ENCODE measurements at places on chromosomes 5 and 9. TPM values are rescaled to one million over a fixed set of nuclear protein-coding genes. Genes with fewer than 3 reads are reported as not detected.

DNA sequence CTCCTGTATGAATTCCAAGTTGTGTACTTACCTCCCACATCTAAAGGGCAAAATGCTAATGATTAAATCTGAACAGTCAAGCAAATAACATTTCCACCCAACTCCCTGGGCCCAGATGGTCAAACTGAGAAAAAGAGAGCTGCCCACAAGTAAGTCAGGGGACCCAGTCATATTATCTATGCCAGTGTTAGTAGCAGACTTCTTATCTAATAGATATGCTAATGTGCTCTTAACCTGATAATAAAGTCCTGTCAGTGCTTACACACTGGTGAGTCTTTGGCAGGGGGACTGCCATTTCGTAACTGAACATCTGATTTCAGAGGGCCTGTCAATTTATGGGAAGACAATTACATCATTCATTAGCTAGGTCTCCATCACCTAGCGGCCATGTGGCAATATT lies 292.3 kb upstream of the WWC1 start:
- DNase-seq, result no peak

DNA sequence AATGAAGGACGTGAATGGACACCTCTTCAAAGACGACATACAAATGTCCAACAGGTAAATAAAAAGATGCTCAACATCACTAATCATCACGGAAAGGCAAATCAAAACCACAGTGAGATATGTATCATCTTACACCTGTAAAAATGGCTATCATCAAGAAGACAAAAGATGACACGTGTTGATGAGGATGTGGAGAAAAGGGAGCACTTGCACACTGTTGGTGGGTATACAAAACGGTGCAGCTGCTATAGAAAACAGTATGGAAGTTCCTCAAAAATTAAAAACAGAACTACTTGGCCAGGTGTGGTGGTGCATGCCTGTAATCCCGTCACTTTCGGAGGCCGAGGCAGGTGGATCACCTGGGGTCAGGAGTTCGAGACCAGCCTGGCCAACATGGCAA lies 47.9 kb downstream of the STK10 start:
- no peak for DNase-seq

- no peak for DNase-seq
These were observed 757.5 kb upstream of the CTNND2 start for GRCh38 chr5:12661617-12662370.

DNA sequence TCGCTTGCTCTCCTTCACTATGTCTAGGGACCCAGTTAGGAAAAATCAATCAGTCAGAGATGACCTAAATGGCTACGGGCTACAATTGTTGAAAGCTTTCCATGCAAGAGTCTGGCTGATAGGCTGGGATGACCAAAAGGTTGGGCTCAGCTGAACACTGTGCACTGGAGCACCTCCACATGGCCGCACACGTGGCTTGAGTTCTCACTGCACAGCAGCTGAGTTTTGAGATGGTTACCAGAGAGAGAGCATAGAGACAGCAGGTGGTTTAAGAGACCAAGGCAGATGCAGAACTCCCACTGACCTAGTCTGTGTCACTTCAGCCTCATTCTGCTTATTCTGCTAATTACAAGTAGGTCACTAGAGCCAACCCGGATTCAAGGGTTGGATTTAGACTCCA lies 2354.8 kb upstream of the C9orf72 start:
- DNase-seq, result no peak

GRCh38 chr9:30932226-30932625 lies 1452.2 kb upstream of the ACO1 start:
- DNase-seq, result no peak

DNA sequence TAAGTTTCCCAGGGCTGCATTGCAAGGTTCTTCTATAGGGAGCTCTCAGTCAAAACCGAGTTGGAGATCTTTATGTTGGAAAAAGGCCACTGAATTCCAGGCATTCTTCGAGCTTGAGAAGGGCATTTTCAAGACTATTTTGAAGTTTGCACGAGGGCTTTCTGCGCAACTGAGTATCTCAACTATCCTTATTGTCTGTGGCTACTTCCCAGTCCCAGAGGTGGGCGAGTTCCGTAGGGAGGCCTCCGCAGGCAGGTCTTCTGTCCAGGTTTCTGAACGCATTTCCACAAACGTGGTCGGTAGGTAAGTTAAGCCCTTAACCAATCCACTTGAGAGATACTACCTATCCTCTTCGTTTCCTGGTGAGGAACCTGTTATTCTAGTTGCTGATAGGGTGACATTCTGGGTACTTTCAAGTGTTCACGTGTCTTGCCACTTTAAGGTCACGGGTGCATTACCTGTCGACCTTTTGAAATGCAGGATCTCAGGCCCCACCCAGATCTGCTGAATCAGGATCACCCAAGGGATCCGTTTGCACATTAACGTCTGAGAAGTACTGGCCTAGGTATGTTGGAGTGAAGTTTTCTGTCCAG lies 51.4 kb upstream of the TJP2 start:
- DNase-seq, result no peak

GRCh38 chr5:78041805-78042204 lies 252.7 kb downstream of the AP3B1 start:
- DNase-seq, result no peak

- DNase-seq, result no peak
These were observed 27.0 kb upstream of the FRRS1L start for GRCh38 chr9:109193974-109194556.

GRCh38 chr5:114207615-114208014 lies 154.3 kb upstream of the KCNN2 start:
- DNase-seq, result no peak

DNA sequence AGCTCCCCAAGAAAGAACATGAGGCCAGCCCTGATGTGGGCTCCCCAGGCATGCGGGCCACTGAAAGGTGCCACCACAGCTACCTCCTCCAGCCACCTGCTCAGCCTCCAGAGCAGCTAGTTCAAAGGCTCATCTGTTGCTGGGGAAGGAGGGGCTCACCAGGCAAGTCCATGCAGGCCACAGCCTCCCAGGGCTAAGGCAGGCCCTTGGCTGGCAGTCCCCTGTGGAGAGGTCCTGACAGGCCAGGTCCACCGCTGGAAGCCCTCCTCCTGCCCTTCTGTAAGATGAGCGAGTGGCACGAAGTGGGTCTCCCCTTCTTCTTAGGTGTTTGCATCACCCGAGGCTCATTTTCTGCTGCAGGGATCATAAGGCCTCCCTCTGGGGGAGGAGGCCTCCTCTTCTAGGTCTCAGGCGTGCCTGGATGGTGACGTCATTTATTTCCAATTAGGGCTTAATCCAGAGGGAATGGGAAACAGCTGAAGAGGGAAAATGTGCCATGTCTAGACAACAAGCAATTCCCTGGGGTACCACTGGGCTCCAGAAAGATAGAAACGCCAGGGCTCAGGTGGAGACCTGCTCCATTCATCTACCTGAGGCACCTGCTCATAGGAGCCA lies 91.6 kb downstream of the CFAP90 start:
- DNase-seq, result no peak

DNA sequence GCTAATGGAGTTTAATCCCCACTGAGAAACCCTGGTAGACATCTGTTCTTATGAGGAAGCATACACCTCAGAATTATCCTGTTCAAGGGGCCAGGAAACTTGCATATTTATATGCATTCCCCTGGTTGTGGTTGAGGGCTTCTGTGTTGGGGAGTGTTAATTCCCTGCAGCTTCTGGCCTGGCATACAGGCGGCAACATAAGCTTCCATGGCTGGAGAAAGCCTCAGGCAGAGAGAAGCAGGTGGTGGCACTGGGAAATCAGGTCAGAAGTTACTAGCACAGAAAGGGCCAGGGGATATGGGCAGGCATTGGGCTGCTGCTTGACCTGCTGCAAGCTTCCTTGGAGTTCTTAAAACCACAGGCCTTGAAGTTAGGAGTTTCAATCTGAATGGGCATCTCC lies 166.1 kb upstream of the SEMA6A start:
- no peak for DNase-seq

- DNase-seq, result no peak
These were observed 187.9 kb downstream of the PALM2AKAP2 start for GRCh38 chr9:109967651-109968642.

DNA sequence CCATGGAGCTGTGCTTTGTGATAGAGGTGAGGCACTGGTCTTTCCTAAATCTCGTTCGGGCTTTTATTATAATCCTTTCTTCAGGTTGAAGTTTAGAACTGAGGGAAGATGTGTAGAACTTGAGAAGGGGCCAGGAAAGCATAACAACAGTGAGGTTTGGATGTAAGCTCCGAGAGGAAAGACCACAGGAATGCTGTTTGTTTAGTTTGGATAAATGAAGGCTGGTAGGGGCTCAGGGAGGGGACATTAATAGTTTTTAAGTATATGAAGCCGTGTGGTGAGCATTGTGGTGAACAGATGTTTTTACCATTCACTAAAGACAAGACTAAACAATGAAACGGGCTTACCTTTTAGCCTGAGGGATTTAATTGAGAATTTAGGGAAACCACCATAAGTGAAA lies 130.8 kb downstream of the ARHGAP26 start:
- DNase-seq, result no peak

GRCh38 chr9:122033775-122034373 lies 59.2 kb downstream of the TTLL11 start:
- DNase-seq, result no peak

- DNase-seq, result no peak
These were observed 18.9 kb downstream of the FAM78A start for GRCh38 chr9:131257266-131258025.

DNA sequence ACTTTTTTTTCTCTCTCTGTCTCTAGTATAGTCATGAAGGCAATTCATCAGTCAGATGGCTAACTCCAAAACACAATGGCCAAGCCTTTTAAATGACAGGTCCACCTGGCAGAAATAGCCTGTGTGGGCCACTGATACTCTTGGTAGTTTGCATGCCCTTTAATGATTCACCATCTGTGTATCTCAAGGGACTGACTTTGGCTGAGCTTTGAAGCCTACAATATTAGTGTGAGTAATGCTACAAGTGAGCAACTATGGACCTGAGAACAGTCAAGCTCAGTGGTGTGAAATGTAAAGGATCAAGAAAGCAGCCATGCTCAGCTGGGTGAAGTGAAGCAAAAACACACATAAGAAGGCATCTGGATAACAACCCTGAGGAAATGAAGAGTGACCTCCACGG lies 506.9 kb downstream of the TLE1 start:
- no peak for DNase-seq

- no peak for DNase-seq
These were observed 119.5 kb downstream of the ANXA1 start for GRCh38 chr9:73270967-73271721.

- DNase-seq, result no peak
These were observed 12.6 kb upstream of the C5orf46 start for GRCh38 chr5:147918899-147919298.

GRCh38 chr5:80122579-80122978 lies 87.4 kb downstream of the THBS4 start:
- no peak for DNase-seq

- DNase-seq, result peak; percentile 60
These were observed 57.3 kb downstream of the PTPN3 start for GRCh38 chr9:109440797-109441287.

DNA sequence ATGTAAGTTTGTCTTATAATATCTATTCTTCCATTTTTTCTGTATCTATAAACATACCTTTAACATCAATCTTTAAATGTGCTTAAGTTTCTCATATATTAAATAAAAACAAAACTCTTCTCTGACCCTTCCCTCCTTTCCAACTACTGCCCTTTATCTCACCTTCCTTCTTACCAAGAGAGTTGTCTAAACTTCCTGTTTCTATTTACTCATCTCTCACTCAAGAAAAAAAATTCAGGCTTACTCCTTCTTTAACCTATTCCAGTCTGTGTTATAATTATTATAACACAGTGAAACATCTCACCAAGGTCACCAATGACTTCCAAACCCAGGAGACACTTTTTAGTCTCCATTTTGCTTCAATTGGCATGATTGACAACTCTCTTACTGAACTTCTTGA lies 140.9 kb downstream of the CCDC171 start:
- DNase-seq, result no peak

GRCh38 chr9:125763394-125763801 lies 16.2 kb downstream of the PBX3 start:
- DNase-seq, result no peak

- DNase-seq, result no peak
These were observed 91.1 kb upstream of the RANBP3L start for GRCh38 chr5:36392818-36393217.

DNA sequence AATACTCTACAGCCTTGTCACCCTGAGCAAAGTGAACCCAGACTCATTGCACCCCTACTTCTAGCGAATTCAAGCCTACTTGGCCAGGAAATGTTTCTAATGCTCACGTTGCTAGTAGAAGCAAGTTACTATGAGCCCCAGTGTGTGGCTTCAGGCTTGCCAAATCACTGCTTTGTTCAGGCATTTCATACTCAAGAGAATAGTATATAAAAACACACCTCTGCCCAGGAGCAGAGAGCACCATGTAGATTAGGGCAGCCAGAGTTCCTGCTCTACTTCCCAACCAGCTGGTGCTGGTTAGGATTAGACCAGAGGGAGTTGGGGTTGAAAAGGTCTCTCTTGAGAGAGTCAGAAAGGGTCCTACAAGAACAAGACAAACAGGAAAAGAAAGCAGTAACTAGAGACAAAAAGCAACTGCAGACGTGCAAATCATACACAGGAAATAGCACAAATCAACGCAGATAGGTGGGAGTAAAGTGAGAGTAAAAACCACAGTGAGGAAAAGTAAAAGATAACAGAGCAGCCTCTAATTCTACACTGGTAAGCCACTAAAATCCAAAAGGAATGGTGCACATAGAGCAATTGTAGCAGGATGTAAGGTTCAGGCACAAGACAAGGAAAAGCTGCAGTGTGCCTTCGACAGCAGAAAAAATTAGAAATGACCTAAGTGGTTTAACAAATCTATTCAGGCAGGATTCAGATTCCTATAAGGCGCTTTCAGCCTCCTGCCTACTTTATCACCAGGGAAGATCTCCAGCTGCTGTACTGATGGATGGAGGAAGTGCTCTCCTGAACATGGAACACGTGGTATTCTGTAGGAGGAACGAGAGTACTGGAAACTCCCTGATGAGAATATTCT lies 49.6 kb upstream of the KIF2A start:
- no peak for DNase-seq

DNA sequence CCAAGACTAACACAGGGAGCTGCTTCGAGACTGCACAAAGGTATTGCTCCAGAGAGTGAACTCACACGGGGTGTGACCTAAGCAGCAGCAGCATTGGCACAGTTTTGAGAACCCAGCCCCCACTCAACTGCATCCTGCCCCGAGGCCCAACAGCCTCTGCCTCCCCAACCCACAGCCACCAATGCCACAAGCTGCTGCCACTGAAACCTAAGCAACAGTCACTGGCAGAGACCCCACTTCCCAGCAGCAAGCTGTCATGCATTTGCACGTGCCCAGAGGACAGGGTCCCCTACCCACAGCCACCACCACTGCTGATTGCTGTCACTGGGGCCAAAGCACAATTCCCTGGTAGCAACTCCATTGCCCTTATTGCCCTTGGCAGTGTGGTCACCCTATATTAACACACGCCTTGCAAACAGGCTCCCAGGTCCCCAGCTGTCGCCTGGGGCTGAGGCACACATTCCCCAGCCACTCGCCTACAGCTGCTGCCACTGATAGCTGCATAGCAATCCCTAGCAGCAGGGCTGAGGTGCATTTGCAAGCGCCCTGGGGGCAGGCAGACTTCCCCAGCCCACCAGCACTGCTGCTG lies 141.0 kb downstream of the AGTPBP1 start:
- DNase-seq, result no peak

PFN3 gene
- not detected for total RNA-seq

TSSK1B gene
- not detected for total RNA-seq

TNC gene
- total RNA-seq, result not detected

F2RL1 gene
- total RNA-seq, result 2.0 TPM

HSPA4 gene
- 168 TPM for total RNA-seq

SLC36A3 gene
- total RNA-seq, result not detected

NR5A1 gene
- total RNA-seq, result not detected

COL23A1 gene
- 0.14 TPM for total RNA-seq

GLRA1 gene
- not detected for total RNA-seq

RECK gene
- 7.6 TPM for total RNA-seq

Measured in activated naive CD4-positive, alpha-beta T cell treated with anti-CD3 and anti-CD28 coated beads, Interleukin-2, amount 50 U/mL, for 72 hours (primary cell).